ENCODE measurements at places on chromosomes 7 and 10.

- DNase-seq, result no peak
Observed at GRCh38 chr10:47367646-47368045, 16.4 kb downstream of the ZNF488 start.

DNA sequence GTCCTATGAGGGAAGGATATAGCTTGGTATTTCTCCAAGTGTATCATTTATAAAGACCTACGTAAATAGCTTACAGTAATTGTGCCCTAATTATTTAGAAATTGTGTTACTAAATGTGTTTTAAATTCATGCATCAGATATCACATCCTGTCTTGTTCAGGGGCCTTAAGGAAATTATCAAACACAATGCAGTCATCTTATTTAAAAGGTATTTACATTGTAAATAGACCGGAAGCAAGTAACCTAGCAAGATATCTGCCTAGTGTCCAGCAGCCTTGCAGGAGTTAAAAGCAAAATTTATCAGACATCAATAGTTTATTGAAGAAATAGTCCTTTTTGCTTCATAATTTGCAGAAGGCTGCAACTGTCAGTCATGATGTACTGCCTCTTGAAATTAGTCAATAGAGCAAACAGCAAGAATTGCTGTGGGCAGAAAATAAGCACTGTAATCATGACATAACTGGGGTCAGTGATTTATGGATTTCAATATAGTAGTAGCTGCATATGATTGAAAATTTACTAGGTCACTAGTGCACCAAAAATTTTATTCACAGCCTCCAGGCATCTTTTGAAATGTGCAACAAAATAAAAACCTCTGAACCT is 23.1 kb downstream of the GLRX3 start:
- DNase-seq, result no peak

DNA sequence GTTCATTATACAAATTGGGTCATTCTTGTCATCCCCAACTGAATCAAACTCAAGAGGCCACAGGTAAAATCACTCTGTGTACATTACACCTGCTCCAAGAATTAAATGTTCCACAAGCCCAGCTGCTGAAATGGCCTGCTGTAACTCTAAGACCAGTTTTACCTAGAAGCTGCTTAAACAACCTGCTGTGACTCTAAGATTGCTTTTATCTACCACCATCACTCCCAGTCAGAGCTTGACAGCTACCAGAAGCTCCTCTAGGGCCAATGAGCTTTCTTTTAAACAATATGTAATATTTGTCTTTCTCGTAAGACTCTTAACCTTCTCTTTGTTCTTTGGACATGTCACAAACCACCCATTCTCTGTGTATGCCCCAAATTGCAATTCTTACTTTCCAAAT is 141.8 kb upstream of the LRGUK start:
- no peak for DNase-seq

DNA sequence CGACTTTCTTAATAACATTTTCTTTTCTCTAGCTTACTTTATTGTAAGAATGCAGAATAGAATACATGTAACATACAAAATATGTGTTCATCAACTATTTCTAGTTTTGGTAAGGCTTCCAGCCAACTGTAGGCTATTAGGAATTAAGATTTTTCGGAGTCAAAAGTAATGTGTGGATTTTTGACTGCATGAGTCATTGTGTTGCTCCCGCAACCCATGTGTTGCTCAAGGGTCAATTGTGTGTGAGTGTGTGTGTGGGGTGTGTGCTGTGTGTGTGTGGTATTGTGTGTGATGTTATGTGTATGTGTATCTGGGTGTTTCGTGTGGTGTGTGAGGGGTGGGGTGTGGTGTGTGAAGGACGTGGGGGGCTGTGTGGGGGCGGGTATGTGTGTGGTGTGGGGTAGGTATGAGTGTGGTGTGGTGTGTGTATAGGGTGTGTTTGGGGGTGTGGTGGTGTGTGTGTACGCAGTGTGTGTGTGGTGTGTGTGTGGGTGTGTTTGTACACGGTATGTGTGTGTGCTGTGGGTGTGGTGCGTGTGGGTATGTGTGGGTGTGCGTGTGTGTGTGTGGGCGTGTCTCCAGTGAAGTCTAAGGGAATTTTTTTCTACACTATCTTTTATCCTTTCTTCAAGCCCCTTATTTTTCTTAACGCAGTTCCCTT is 60.5 kb downstream of the RSU1 start:
- no peak for DNase-seq

GRCh38 chr10:100791369-100792058 is 46.1 kb downstream of the PAX2 start:
- no peak for DNase-seq

DNA sequence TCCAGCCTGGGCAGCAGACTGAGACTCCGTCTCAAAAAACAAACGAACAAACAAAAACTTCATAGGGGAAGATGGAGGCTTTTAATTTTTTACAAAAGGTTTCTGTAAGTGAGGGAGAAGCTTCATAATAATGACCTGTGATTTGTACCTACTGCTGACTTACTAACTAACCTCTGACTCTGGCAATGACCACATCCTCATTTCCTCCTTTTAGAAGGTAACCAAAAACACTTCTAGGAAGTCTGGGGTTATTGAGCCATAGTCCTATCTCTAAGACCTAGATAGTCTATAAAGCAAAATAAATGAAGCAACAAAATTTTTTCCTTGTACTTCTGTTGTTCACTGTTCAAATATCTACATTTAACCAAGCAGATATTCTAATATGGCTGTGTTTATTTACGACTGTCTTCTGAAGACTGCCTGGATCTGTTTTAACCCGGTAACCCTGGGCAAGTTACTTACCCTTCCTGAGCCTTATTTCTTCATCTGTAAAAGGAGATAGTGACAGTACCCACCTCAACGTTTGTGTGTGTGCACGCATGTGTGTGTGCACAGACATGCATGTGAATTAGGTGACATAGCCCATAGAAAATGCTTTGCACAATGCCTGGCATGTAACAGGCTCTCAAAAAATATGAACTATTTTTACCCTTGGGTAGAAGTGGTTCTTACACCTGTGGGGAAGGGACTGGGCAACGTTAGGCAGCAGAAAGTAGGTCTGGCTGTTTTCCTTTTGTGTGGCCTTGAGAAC is 30.8 kb upstream of the SMNDC1 start:
- DNase-seq, result no peak

GRCh38 chr7:5620459-5620881 is 161.0 kb downstream of the RNF216 start:
- DNase-seq, result no peak

DNA sequence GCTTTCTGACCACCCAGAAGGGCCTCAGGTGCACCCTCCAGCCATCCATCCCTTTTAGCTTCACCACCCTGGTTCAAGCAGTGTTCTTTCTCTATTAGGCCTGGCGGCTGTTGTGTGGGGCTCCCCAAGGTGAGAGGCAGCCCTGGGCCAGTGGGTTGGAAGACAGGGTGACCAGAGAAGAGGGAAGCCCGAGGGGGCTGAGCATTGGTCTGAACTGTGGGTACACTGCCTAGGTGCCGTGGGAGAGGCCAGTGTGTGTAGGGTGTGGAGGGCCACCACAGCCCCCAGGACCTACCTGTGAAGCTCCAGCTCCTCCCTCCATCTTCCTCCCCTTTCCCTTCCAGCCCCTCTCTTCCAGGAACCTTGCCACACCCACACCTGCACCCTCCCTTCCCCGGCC is 9.1 kb upstream of the MTPAP start:
- no peak for DNase-seq

GRCh38 chr10:96244354-96244753 is 27.0 kb downstream of the BLNK start:
- DNase-seq, result no peak

GRCh38 chr7:70657989-70658632 is 473.8 kb upstream of the GALNT17 start:
- DNase-seq, result no peak

DNA sequence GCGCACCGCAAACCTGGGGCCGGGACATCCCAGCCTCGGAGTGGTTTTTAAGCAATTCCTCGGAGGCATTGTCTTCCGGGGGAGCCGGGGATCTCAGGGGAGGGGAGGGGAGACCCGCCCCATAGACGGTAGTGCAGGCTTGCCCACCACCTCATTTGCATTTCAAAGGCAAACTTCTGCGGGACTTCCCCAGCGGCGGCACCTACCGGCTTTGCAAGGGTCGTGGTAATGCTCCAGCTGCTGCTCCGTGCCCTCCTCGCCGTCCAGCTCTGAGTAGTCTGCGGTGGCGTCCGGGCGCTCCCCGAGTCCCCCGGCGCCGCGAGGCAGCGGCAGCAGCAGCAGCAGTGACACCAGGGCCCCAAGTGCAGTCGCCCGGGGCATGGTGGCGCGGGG is 425 bp downstream of the TLL2 start:
- no peak for DNase-seq

DNA sequence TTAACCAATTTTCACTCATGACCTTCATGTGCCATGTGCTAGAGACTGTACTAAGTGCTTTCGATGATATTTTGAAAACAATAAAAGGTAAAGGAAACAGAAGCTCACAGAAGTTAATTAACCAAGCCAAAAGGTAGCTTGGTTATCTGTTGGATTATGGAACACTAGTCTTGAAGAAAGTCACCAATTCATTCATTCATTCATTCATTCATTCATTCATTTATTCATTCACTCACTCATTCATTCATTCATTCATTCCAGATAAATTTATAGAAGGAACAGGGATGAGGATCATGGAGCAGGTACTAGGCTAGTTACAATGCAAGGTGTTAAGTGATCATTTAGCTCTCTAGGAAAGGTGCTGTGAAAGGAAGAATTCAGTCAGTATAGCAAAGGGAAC is 322.8 kb downstream of the MAGI2 start:
- DNase-seq, result no peak

Measured in dermis microvascular lymphatic vessel endothelial cell (primary cell).